ENCODE measurements at places on chromosomes 3 and 15.

DNA sequence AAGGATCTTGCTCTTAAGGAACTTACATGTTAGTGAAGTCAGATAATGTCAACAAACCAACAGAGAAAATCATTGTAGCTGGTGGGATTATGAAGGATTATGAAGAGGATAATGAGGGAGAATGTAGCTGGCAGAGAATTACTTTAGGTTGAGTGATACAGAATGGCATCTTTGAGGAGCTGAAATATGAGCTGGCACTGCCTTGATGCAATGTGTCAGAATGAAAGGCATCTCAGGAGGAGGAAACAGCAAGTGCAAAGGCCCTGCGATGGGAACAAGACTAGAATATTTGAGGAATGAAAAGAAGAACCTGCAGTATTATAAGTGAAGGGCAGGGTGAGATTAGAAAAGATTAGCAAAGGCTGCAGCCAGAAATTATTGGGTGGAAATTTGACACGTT is 237.2 kb upstream of the ADAMTS9 start:
- no peak for DNase-seq

GRCh38 chr3:53843195-53844177 is 2.7 kb downstream of the CHDH start:
- DNase-seq, result no peak

DNA sequence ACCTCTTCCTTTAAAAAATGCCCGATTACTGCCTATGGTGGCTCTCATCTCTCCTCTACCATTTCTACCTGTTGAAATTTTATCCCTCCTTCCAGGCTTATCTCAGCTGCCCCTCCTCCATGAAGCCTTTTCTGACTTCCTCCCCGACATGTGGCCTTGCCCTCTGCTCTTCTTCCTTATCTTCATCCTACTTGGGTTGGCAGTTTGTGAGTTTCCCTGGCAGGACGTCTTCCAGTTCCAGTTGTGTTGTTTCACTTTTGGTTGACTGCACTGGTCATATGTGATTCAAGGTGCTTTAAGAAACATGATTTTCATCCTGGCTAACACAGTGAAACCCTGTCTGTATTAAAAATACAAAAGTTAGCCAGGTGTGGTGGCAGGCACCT is 4.4 kb downstream of the DLL4 start:
- no peak for DNase-seq

GRCh38 chr3:94596887-94597566 is 534.2 kb downstream of the NSUN3 start:
- no peak for DNase-seq

DNA sequence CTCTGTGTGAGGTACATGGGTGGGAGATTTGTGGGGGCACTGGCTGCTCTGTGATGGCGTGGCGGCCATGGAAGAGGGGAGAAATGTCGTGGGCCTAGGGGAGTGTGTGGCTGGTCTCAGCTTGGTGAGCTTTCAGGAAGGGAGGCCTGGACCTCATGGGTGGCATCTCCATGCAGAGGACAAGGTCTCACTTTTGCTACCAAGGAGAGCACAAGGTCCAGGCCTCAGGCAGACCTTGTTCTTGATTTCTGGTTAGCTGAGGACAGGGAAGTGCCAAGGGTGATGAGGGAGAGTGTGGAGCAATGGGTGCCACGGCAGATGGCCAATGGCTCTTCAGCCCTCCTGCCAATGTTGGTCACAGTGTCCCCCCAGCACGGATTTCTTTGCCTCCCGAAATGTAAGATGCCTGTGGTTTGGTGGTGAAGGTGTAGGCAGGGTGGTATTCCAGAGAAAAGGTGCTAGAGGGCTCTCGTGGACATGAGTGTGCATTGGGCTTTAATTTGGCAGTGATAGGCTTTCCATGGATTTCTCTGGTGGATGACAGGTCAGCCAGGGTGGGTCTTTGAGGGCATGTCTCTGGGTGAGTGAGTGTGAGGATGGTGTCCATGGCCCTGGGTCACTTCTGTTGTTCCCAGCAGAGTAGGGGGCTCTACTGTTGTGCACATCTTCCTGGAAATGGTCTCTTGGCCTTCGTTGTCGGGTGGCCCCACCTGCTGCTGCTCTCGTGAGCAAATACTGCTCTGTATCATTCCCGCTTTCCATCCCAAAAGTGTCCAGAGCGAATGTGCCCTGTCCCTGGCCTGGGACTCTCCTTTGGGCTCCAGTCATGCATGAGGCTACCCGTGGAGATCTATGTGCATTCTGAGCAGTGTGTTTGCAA is 108.0 kb downstream of the SNRPN start:
- no peak for DNase-seq

- no peak for DNase-seq
These were observed 114.9 kb downstream of the SAMMSON start for GRCh38 chr3:70114431-70114830.

All from activated CD4-positive, alpha-beta T cell treated with anti-CD3 and anti-CD28 coated beads for 4 hours (primary cell).